ENCODE measurements at places on chromosomes 7 and 10.

DNA sequence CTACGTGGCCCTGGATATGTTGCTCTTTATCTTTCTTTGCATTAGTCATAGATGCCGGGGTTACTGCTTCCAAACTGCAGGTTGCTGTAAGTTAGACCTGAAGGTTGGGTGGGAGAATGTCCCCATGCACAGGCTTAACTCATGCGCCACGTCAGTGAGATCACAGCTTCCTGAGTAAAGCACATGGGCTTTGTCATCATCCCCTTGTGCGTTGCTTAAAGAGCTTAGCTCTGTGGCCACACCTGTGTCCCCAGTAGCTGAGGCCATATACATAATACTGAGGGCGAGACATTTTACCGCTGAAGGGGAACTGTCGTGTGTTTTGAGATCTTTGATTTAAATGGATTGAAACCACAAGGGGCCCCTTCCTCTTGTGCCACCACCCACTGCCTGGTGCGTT lies 45.8 kb upstream of the BTBD16 start:
- DNase-seq, result no peak

- no peak for DNase-seq
These were observed 43.0 kb downstream of the ZMYND11 start for GRCh38 chr10:178208-178607.

GRCh38 chr10:17021656-17022465 lies 107.8 kb downstream of the CUBN start:
- DNase-seq, result no peak

- DNase-seq, result peak; percentile 43
These were observed 5.0 kb upstream of the LGI1 start for GRCh38 chr10:93752761-93753160.

DNA sequence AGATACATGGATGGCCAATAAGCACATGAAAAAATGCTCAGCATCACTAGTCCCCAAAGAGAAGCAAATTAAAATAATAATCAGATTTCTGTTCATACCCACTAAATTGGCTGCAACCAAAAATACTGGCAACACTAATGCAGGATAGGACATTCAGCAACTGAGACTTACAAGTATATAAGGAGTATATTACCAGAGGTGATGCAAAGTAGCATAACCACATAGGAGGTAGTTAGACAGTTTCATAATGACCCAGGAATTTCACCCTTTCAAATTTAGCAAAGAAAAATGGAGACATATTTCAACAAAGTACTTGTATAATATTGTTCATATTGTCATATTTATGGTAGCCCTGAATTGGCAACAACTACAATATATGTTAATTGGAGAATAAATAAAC lies 727.8 kb downstream of the GRID1 start:
- DNase-seq, result no peak

GRCh38 chr7:5361446-5362127 lies 62.0 kb downstream of the TNRC18 start:
- DNase-seq, result no peak

- no peak for DNase-seq
These were observed 11.2 kb downstream of the ZCCHC24 start for GRCh38 chr10:79434223-79434687.

DNA sequence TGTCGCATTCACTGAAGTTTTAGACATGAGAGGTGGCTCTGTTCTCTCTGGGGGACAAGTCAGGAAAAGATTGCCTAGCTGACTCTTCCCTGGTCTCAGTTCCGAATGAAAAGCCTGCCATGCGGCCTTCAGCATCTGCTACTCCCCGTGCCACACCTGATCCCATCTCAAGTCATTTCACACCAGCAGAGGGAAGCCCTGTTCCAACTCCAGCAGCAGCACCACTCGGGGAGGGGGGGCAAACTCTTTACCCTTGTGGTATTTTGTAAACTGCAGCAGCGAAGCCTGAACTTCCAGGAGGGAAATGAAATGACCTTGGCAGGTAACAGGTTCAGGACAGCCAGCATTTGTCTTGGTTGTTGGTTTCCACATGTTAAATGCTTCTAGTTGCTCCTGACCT lies 13.8 kb downstream of the LRRC4 start:
- no peak for DNase-seq

DNA sequence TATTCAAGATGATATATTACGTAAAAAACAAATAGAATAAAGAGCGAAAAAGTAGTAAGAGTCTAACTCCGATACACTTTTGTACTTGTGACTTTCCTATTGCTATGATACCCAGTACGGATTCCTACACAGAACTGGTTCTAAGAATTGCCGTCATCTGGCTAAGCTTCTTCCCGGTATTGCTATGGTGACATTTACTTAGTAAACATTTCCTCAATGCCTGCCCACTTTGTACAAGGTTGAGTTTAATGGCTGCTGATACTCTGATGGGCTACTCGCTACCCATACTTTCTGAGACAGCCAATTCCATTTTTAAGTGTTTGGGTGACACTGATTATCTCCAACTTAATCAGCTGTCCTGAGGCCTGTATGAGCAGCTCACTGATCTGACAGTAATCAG lies 55.6 kb downstream of the OSBPL3 start:
- DNase-seq, result no peak

- DNase-seq, result no peak
These were observed 1052.6 kb downstream of the REEP3 start for GRCh38 chr10:64573623-64574325.

GRCh38 chr10:84340187-84340586 lies 11.8 kb downstream of the CCSER2 start:
- no peak for DNase-seq

DNA sequence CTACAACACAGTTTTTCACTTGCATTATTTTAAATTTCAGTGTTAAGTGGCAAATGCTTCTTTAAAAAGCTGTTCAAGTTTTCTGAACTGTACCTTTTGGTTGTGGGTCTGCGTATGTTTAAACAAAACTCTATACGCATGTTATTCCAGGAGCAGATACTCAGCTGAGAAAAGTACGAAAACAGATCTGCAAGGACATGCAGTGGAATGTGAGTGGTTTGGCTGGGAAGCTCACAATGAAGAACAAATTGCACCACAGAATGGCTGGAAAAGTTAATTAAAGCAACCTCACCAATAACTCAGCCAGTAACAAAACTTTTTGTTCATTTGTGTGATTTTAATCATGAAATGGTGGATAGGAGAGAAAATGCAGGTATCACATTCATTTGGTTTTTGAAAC lies 17.6 kb downstream of the GLI3 start:
- DNase-seq, result no peak

DNA sequence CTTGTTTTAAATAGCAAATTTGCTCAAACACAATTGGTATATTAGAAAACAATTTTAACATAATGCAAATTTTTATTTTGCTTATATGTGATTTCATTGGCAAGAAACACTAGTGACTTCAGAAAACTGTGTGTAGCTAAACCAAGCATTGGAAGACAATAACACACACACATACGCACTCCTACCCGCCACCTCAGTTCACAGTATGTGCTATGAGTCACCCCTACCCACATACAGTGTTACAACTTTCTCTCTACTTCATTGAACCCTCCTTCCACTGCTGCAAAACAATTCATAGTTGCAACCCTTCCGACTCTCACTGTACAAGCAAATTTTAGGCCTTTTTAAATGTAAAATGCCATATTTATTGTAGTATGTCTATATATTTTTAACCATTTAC lies 119.9 kb upstream of the THSD7A start:
- DNase-seq, result no peak

DNA sequence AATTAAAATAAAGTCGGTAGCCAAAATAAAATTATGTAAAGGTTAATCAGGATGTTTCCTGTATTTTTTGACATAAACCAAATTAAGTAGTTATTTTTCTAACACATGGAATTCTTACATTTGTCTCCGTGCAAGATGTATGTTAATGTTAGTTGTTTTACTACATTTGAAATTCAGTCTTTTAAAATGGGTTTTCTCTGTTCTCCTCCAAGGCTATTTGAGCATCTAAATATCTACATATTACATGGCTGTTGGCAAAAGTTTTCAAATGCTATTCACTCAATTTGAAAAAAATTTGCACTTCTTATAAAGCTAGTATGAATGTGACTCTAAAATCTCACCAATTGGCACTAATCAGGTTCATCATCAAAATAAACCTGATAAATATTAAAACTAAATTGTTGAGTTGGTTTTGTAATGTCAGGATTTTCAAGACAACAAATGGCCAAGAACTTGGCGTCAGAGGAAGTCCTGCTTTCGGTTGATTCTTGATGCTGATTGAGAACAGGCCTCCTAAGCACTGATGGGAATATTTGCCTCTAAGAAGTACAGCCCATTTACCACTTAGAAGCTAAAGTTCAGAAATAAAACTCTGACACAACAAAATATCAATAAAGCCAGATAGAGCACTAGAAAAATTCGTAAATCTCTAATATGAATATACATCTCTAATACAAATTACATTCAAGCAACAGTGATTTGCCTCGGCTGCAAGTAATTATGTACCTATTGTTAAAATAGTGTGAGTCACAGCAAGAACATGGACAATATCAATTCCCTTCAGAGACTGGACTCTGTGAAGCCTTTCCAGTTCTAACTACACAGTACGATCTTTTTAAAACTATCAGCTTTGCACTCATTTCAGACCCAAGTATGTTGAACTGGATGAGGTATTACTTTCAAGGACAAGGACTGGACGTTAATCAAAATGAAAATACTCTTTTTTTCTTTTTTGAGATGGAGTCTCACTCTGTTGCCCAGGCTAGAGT lies 733.1 kb upstream of the C7orf33 start:
- DNase-seq, result no peak

DNA sequence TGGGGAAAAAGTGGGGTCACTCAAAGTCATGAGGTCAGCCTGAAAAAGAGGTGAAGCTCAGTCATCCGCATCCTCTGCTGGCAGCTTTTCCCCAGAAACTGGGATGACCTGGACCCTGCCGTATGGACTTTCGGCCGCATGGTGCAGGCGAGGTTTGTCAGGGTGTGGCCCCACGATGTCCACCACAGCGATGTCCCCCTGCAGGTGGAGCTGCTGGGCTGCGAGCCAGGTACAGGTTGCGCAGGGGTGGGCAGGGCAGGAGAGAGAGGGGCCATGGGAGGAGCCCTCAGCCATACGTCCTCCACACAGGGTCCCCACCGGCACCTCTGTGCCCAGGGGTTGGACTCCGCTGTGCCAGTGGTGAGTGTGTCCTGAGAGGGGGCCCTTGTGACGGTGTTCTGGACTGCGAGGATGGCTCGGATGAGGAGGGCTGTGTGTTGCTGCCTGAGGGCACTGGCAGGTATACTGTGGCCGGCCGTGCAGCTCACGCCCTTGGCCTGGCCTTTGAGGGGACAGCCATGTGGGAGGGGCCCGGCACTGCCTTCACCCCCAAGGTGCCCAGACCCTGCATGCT lies 23.0 kb upstream of the ZNF467 start:
- DNase-seq, result no peak

DNA sequence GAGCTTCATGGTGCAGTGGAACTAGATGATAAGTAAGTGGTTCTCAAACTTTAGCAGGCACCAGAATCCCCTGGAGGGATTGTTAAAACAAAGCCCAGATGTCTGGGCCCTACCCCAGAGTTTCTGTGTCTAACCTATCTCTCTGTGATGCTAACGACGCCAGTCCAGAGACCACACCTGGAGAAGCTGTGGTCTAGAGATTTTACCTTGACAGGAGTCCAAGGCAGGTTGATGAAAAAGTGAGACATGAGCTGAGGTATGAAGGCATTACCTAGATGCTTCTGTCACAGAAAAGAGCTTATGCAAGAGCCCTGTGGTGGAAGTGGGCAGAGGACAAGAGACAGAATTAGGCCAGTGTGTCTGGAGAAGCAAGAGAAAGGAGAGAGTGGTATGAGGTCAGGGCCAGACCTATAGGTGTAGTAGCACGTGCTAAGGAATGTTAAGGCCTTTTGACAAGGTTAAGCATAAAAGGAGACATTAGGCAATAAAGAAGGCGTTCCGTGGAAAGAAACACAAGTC lies 184.3 kb upstream of the TCF7L2 start:
- DNase-seq, result no peak

GRCh38 chr10:129844216-129844766 lies 119.8 kb downstream of the EBF3 start:
- no peak for DNase-seq

- no peak for DNase-seq
These were observed 5.0 kb upstream of the AQP1 start for GRCh38 chr7:30906515-30907240.

GRCh38 chr10:61465901-61466632 lies 12.9 kb upstream of the TMEM26 start:
- no peak for DNase-seq

DNA sequence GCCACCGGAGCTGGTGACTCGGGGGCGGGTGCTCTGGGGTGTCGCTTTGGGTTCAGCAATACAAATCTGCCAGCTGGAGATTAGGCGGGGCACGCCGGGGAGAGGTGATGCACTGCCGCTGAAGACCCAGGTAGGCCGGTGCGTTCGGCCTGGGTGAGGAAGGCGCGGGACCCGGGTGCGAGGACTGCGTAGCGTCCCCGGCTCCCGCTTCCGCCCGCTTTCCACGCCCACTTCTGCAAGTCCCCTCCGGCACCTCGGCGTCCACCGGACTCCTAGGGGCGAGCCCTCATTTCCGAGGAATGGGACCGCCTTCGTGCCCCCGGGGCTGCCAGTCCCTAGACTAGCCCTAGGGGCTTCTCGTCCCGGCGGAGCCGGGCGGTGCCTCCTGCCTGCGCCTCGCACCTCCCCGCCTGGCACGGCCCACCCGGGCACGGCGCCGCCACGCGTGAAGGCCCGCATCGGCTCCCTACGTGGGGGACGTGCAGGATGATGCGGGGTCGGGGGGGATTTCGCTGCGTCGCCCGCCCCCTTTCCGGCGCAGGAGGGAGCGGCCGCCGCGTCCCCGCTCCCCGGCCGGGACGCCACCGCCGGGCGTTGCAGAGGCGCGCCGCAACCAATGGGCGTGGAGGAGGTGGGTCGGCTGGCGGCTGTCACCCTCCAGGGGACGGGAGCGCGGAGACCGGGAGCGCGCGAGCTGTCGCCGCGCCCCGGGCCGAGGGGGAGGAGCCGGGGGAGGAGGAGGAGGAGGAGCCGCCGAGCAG lies 40.0 kb downstream of the HK1 start:
- no peak for DNase-seq

All from HFF-Myc (cell line).